AG10803 (cell line): ENCODE measurements at places on chromosomes 16 and 17.
A peak's percentile ranks its signal among the peaks of the same experiment; 100 is the strongest.

DNA sequence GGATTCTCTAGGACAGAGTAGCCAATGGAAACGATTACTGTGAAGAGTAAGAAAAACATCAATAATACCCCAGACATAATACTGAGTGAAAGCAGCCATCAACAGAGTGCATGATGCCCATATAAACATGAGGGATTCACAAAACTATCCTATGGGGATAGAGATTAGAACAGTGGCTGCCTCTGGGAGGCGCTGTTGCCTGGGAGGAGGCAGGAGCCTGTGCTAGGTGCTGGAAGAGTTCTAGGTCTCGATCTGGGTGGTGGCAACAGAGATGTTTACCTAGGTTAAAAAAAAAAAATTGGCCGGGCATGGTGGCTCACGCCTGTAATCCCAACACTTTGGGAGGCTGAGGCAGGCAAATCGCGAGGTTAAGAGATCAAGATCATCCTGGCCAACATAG, 7.9 kb downstream of the FA2H start:
- DNase-seq, result no peak

DNA sequence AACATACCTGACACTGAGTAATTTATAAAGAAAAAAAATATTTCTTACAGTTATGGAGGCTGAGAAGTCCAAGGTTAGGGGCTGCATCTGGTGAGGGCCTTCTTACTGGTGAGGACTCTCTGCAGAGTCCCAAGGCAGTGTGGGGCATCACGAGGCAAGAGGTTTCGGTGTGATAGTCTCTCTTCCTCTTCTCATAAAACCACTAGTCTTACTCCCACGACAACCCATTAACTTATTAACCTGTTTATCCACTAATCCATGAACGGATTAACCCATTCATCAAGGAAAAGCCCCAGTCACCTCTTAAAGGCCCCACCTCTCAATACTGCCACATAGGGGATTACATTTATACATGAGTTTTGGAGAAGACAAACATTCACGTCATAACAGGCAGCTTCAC, 20.1 kb downstream of the CIITA start:
- no peak for DNase-seq

GRCh38 chr17:9451934-9452333, 123.7 kb downstream of the STX8 start:
- DNase-seq, result no peak

DNA sequence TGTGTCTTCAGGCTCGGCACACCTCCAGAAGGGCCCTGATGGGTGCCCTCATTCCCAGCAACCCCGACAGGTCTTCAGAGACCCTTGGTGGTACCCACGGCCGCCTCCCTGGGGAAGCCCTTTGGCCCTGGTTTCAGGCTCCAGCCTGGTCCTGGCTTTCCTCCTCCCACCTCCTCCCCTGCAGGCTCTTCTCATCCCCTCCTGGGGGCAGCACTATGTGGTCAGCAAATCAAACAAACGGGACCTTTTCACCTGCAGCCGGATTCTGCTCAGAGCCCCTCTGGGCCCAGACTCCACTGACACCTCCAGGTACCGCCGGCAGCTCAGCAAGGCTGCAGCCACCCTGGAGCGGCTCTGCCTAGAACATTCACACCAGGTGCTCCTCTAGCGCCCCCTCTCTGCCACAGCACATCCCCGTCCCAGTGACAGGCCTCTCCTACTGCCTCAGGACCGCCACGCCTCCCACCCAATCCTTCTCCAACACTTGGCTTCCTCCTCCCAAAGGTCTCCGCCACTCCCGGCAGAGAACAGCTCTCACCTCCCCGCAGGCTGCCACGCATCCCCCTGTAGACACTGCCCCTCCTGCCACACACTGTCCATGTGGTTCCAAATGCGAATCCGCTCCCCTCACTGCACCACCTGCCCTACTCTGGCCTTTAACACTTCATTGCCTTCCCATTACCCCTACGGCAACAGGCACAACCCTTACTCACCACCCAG, 12.0 kb downstream of the CORO7 start:
- DNase-seq, result no peak

- peak; percentile 63 for DNase-seq
Measured at GRCh38 chr17:1108765-1109605, 70.8 kb downstream of the ABR start.

GRCh38 chr16:10625595-10626357, 45.4 kb upstream of the EMP2 start:
- peak; percentile 12 for DNase-seq

GRCh38 chr17:3679531-3680126, 11.0 kb downstream of the EMC6 start:
- no peak for DNase-seq

- DNase-seq, result no peak
Measured at GRCh38 chr16:19908921-19909320, 24.3 kb upstream of the GPRC5B start.

DNA sequence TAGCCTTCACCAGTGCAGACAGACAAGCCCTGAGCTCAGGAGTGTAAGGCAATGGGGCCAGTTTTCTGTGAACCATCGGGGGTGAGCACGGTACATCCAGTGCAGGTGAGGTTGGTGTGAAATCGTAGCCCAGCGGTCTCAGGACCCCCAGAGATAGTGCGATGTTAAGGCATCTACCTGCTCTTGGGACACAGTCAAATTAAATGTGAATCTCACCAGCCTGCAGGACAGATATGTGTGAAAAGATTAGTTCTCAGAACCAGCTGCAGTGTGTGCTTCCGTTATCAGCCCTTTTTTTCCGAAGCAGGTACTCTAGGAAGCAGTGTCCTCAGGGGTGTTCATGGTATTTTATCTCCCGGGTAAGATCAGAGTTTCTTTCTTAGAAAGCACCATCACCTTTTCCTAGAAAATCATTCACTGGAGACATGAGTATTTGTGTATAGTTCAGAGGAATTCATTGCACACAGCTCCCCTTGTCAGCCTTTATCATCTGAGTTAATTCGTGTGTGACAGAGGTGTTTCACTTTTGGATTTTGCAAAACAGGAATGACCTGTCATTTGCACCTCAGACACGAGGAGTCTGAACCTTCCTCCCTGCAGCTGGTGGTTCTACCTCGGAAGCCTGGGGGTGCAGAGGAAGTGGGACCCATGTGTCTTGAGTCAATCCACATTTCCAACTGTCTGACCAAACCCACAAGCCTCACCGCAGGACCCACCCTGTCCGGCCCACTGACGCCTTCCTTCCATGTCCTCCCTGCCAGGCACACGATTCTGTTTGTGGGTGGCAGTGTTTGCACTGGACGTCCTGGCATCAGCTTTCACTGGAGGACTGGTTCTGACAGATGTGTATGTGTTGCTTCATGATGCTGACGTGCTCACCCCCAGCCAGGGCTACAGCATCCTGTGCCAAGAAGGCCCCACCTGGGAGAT, 107.8 kb downstream of the CLEC16A start:
- no peak for DNase-seq

GRCh38 chr16:85306071-85306792, 194.0 kb upstream of the CIBAR2 start:
- DNase-seq, result peak; percentile 82

DNA sequence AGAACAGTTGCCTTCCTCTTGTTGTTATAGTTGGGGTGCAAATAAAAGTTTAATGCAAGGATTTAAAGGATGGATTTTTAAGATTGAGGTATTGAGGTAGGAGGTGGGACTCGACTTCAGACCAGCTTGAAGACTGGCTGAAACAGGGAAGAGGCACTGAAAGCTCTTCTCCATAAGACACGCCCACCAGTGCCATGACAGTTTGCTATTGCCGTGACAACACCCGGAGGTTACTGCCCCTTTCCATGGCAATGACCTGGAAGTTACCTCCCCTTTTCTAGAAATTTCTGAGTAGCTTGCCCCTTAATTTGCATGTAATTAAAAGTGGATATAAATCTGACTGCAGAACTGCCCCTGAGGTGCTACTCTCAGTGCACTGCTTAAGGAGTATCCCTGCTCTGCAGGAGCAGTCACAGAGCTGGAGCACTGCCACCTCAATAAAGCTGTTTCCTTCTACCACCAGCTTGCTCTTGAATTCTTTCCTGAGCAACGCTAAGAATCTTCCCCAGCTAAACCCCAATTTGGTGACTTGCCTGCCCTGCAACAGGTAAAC, 122.6 kb downstream of the SHISA6 start:
- no peak for DNase-seq
